ENCODE measurements at places on chromosomes 11 and 22.
A peak's percentile ranks its signal among the peaks of the same experiment; 100 is the strongest.

GRCh38 chr11:77093056-77093891, 9.4 kb upstream of the OMP start:
- DNase-seq: no peak

GRCh38 chr11:119378851-119379465, 2.5 kb downstream of the USP2 start:
- DNase-seq: no peak

- no peak for DNase-seq
These were observed 37.6 kb upstream of the RCN1 start for GRCh38 chr11:32053151-32053888.

- no peak for DNase-seq
These were observed 54.0 kb downstream of the PLEKHA7 start for GRCh38 chr11:16960250-16960649.

GRCh38 chr11:76443268-76443980, 1.4 kb upstream of the EMSY start:
- no peak for DNase-seq

- DNase-seq: no peak
These were observed 1079.7 kb upstream of the TENM4 start for GRCh38 chr11:80520507-80520887.

DNA sequence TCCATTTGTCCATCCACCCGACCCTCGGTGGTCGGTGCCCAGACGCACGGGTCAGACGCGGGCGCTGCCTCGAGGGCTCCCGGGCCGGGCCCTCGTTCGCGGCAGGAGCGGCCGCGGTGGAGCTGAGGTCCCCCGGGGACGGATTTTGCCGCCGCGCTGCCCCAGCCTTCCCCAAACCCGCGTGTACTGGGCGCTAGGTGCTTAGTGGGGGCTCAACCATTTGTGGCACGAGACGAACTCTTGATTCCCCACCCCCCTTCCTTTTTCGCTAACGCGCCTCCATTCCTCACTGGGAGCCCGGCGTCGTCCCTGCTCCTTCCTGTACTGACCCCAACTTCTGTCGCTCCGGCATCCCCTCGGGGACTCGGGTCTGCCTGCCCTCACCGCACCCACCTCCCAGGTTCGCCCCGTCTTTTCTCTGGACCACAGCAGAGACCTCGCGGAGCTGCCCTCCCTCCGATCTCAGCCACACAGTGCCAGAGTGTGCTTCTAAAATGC, 789 bp upstream of the CBX7 start:
- DNase-seq: peak; percentile 4

DNA sequence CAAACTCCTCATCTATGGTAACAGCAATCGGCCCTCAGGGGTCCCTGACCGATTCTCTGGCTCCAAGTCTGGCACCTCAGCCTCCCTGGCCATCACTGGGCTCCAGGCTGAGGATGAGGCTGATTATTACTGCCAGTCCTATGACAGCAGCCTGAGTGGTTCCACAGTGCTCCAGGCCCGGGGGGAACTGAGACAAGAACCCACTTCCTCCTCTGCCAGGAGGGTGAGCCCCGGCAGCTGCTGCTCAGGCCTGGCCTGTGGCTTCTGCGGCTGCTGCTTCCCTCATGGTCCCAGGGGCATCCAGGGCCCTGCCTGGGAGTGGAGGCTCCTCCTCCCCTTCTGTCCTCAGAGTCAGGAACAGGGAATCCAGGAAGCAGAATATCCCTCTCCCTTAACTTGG, 98.4 kb downstream of the ZNF280B start:
- no peak for DNase-seq

- DNase-seq: no peak
These were observed 754.4 kb upstream of the RAG2 start for GRCh38 chr11:37352485-37352884.

DNA sequence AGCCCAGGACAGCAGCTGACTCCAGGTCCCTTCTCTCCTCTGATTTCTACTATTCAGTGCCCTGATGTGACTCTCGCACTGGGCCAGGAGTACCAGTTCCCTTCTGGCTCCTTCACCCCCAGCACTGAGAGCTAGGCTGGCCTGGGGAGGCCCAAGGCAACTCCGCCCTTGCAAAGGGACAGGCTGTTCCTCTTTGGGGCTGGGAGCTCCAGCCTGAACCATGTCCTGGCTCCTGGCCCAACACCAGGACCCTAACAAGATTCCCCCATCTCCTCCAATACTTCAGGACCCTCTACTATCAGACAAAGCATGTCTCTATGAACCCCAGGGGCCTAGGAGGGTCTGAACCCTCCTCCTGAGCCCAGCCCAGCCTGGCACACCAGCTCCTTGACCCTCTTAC, 12.5 kb downstream of the CREB3L1 start:
- DNase-seq: no peak

DNA sequence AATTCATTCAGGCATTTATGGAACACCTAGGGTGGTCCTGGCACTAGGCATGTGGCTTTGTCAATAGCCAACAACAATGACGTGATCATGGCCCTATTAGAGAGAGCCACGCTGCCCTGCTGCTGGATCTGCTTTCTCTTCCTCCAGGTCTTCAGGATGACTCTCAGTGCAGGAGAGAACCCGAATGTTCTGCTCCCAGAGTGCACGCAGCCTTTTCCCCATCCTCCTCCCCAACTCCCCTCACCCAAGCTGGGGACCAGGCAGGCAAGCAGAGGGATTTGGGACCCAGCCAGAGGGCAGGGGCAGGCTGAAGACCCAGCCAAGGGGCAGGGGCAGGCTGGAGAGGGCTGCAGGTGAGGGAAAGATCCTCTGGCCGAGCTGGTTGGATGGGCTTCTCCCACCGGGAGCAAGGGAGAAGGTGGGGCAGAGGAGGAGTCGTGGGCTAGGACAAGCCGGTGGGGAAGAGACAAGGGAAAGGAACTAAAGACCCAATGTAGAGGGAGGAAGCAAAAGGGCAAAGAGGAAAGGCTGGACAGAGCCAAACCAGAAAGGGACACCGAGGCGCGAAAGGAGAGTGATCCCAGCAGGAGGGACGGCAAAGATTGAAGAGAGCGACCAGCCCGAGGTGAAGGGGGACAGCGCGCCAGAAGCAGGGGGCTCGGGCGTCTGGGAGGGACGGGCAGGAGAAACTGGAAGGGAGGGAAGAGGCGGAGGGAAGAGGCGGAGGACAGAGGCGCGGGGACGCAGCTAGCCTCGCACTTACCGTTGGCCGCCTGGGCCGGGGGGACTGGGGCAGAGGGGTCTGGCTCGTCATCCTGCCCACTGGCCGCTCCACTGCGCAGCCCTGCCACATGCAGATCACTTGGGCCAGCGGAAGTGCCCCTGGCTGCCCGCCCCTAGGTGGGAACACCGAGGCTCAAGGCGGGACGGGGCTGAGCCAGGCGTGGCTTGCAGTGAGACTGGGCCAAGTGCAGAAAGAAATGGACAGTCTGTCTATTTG, at the start of gene KCTD14:
TSS of gene KCTD14 (minus strand) at position 880 of the 1,000 bp plus-strand sequence. CDS start at position 853, 27 bp downstream.
- DNase-seq: peak; percentile 5

DNA sequence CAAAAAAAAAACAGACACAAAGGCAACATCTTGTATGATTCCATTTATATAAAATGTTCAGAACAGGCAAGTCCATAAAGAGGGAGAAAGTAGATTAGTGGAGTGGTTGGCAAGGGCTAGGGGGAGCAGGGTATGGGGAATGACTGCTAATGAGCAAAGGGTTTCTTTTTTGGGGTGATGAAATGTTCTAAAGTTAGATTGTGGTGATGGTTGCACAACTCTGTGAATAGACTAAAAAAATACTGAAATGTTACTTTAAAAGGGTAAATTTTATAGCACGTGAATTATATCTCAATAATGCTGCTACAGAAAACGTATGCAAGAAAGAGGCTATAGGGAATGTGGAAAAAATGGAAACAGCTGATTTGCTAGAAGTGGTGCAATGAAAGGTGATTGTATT, 155.1 kb downstream of the TENM4 start:
- DNase-seq: no peak

- DNase-seq: no peak
These were observed 95.2 kb upstream of the BID start for GRCh38 chr22:17869285-17870096.

GRCh38 chr22:44823396-44823795, 71.0 kb downstream of the ARHGAP8 start:
- no peak for DNase-seq

DNA sequence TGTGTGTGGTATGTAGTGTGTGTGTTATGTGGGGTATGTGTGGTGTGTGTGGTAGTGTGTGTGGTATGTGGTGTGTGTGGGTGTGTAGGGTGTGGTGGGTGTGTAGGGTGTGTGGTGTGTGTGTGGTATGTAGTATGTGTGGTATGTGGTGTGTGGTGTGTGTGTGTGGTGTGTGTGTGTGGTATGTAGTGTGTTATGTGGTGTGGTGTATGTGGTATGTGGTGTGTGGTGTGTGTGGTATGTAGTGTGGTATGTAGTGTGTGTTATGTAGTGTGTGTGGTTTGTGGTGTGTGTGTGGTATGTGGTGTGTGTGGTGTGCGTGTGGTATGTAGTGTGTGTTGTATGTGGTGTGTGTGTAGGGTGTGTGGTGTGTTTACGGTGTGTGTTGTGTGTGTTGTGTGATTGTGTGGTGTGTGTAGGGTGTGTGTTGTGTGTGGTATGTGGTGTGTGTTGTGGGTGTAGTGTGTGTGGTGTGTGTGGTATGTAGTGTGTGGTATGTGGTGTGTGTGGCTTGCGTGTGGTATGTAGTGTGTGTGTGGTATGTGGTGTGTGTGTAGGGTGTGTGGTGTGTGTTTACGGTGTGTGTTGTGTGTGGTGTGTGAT, 4.2 kb upstream of the PPP6R2 start:
- no peak for DNase-seq

DNA sequence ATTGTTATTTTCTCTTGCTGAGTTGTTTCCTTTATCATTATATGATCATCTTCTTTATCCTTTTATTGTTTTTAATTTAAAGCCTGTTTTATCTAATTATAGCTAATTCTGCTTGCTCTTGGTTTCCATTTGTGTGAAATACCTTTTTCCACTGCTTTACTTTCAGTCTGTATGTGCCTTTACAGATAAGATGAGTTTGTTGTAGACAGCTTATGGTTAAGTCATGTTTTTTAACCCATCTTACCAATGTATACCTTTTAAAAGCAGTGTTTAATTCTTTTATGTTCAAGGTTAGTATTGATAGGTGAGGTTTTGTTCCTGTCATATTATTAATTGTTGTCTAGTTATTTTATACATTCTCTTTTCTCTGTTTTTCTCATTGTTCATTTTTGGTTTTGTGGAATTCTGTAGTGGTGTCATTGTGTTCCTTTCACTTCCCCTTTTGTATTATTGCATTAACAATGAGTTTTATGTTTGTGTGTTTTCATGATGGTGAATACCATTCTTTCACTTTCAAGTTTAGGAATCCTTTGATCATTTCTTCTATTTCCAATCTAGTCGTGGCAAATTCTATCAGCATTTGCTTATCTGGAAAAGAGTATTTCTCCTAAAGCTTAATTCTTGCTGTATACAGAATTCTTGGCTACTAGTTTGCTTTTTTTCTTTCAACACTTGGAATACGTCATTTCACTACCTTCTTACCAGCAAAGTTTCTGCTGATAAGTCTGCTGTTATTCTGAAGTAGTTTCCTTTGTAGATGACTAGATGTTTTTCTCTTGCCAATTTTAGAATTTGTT, 21.8 kb downstream of the OR5AN1 start:
- no peak for DNase-seq

- no peak for DNase-seq
These were observed 8.3 kb upstream of the FGF19 start for GRCh38 chr11:69711822-69712801.

- DNase-seq: no peak
These were observed 41.6 kb downstream of the MRGPRX2 start for GRCh38 chr11:19018901-19019300.

- DNase-seq: no peak
These were observed 68.5 kb upstream of the MPEG1 start for GRCh38 chr11:59281177-59281576.

DNA sequence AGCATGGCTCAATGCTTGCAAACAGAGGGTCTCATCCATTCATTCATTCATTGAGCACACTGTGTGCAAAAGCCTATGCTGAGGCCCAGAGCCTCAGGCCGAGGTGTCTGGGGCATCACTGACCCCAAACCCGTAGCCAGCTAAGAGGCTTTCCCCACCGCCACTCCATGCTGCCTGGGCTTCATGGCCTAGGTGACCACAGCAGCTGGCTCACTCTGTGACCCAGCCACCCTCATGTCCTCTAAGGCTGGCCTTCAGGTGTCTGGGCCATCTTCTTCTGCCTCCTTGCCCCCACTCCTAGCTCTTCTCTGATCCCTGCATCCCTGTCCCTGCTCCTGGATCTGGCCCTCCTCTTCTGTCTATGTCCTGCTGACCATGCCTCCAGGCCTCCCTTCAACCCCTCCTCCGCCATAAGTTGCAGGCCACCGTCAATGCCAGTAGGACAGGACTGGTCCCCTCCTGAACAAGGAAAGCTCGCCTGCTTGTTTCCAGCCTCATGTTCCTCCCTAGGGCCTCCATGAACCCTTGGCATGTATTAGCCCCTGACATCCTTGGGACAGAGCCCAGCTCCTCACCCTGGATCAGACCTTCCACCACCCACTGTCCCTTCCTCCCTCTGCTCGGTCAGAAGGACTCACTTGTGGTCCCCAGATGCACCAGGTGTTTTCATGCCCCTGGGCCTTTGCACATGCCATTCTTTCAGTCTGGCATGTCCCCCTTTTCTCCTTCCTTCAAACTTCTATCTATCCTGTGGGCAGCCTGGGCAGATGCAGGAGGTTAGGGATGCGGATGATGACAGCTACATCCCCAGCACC, 92.8 kb downstream of the MYEOV start:
- DNase-seq: no peak

DNA sequence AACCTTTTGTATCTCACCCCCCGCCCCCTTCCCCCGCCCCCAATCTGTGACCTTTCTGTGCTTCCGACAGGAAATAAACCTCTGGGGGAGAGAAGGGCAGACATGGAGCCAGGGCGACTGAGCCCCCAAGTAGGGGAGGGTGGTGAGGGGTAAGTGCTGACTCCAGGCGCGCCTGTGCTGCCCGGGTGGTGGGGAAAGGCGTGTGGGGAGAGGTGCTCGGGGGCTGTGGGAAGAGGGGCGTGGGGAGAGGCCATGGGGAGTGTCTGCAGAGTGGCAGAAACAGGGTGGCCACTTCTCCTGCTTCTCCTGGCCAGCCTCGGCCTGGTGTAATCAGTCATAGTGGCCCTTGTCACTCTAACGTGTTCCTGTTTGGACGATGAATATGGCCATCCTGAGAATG, 8.0 kb downstream of the SLC16A8 start:
- no peak for DNase-seq

- no peak for DNase-seq
These were observed 16.6 kb upstream of the MS4A6E start for GRCh38 chr11:60310407-60310998.

DNA sequence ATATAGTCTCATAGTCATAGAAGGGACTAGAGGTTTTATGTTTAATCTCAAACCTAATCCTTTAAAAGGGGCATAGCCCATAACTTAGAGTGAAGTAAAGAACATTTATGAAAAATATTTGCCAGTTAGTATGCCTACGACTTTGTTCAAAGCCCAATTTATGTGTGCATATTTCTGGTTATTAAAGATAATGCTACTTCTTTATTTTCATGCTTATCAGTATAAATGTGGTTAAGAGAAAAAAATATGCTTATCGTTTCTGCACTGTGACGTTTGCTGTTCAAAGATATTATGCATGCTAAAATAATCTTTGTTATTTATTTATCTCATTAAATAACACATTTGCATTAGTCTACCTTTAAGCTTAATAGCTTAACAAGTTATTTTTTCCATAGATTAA, 343.9 kb downstream of the DYNC2H1 start:
- DNase-seq: no peak

- DNase-seq: no peak
These were observed 60.3 kb downstream of the MAML2 start for GRCh38 chr11:96282625-96283220.

Data from NCI-H748 treated with DMSO at 0.1 percent for 48 hours (cell line).